ENCODE measurements at places on chromosomes 6 and 20.
A peak's percentile ranks its signal among the peaks of the same experiment; 100 is the strongest.

DNA sequence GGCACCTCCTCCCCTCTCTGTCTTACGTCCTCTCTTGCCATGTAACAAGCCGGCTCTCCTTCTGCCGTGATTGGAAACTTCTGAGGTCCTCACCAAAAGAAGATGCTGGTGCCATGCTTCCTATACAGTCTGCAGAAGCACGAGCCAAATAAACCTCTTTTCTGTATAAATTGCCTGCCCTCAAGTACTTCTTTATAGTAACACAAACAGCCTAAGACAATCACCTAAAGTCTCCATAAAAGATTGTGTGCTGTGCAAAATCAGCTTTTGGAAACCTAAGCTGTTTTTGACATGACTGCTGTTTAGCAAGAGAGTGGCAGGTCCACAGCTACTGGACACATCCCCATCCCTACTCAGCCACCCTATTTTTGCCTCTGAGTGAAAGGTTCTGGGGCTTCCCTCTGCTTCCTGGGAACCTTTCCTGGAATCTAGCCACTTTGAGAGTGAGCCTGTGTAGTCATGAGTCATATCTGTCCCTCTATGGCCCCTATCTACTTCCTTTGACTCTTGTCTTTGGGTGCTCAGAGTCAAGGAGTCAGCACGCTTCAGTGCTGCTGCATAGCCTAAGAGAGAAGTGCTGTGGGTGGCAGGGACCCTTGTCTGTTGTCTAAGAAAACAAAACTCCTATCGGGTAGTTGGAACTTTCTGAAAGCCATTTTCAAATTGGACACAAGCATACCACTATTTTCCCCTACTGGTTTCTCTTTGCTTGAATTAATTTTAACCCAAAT, 110.0 kb downstream of the PPP1R14C start:
- DNase-seq, result no peak

- DNase-seq, result no peak
Measured at GRCh38 chr6:47634210-47635047, 64.0 kb upstream of the ADGRF4 start.

DNA sequence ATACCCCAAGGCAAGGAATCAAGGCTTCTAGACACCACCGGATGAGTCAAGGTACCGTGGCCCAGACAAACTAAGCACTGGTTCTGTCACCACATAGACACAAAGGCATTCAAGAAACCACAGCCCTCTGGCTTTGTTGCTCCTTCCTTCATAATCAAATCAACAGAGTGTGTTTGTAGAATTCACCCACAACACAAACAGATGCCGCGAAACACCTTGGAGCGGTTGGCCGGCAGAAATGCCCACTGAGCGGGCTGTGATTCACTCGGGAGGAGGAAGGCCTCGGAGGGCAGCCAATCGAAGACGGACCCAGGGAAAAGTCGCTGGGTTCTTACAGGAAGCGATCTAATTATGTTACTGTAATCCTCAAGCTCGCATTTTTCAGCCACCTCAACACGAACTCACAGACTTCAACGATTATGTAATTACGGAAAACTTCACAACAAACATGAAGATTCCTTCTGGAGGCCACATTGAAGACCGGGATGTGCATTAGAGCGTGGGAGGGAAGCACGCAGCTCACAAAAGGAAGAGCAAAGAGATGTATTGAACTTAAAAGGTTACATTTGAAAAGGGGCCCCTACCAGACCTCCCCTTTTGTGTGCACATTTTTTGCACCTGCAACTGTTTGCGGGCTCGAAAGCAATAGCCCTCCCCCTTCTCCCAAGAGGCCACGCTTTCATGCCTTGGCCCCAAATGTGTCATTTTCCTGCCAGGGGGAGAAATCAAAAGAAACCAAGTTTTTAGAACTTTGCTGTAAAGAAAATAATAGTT, 184.7 kb upstream of the PREP start:
- no peak for DNase-seq

- DNase-seq, result no peak
Measured at GRCh38 chr6:80690551-80691131, 584.2 kb downstream of the BCKDHB start.

DNA sequence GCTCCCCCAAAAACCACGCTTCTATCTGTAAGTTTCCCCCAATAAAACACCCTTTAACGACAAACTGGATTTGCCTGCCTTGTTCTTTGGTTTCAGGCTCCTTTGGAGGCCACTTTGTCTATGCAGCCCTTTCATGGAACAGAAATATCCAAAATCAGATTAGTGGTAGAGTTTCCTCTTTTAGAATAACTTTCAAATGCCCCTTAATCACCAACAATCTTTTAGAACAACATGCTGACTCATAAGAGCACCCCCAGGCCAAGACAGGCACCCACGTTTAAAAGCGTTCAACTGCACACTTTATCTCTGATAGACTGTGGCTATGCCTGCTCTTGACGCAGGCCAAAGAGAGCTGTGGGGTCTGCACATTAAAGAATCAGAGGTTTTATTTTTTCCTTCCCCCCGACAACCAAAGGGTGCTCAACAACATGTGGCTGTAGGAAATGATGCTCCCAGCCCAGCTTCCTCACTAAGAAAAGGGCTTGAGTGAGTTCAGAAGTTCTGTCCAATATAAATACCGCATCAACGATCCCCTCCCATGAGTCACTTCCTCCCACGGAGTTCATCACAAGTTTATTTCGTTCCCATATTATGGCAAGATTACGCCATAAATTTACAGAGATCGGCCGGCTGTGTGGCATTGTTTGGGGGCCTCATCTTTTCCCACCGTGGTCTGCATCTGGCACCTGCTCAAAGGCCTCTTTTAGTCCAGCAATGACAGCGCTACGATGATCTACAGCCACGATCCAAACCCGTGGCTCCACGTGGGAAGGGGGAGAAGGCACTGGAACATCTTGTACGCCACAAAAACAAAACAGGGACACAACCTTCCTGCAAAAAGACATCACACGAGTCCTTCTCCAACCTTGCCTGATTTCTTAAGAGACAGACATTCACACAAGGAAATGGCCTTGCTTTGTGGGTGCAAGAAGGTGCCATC, 88.8 kb upstream of the NFATC2 start:
- no peak for DNase-seq

GRCh38 chr6:26555505-26556262, 17.5 kb downstream of the HMGN4 start:
- DNase-seq, result no peak

- DNase-seq, result no peak
Measured at GRCh38 chr6:32551410-32551809, 21.3 kb upstream of the HLA-DRB5 start.

- peak; percentile 23 for DNase-seq
Measured at GRCh38 chr6:52984247-52984646, 10.8 kb downstream of the GSTA4 start.

GRCh38 chr20:9253006-9253539, 184.2 kb downstream of the PLCB4 start:
- no peak for DNase-seq

GRCh38 chr6:42929821-42930360, 611 bp downstream of the CNPY3 start:
- peak; percentile 30 for DNase-seq

DNA sequence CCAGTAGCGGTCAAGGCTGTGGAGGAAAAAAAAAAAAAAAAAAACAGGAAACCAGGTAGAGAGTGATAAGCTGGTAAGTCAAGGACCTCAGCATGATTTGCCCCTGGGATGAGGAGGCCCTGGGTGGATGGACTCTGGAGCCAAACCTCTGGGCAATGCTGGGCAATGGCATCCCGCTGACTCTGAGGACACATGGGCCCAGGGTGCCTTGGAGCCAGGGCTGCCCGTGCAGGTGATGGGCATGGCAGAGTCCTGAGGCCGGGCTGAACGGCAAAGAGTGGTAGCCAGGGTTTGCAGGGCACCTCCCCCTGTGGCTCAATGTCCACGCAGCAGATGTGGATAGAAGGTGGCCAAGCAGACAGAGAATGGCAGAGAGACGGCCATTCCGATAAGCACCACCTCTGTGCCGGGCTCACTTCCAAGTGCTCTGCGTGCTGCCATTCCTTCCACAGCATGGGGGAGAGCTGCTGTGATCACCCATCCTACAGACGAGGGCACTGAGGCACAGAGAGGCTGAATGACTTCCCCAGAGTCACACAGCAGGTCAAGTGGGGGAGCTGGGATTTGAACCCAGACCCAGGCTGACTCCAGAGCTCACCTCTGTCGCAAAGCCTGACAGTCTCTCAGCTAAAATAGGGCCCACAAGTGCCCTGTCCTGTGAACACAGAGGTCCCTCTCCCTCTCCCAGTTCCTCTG, 353.9 kb downstream of the CDH4 start:
- DNase-seq, result no peak

DNA sequence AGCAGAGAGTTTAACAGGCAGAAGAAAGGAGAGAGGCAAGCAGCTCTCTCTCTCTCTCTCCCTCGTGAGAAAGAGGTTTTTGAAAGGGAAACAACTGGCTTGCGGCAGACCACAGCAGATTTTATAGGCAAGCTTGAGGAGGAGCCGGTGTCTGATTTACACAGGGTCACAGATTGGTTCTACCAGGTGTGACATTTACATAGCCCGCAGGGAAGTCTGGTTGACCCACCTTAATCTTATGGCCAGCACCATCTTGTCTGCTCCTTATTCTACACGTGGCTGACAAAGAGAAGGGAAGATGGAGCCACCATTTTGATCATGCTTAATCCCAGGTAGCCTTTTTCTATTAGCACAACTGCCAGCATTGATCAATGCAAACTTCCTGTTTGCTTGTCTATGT, 65.4 kb downstream of the OR2J2 start:
- no peak for DNase-seq

GRCh38 chr6:167826896-167827582, at the start of gene AFDN:
AFDN (plus strand) TSS chr6:167826911; CDS start chr6:167827133, 222 bp downstream.
- peak; percentile 13 for DNase-seq

- DNase-seq, result no peak
Measured at GRCh38 chr6:17710331-17710730, 3.6 kb upstream of the NUP153 start.

DNA sequence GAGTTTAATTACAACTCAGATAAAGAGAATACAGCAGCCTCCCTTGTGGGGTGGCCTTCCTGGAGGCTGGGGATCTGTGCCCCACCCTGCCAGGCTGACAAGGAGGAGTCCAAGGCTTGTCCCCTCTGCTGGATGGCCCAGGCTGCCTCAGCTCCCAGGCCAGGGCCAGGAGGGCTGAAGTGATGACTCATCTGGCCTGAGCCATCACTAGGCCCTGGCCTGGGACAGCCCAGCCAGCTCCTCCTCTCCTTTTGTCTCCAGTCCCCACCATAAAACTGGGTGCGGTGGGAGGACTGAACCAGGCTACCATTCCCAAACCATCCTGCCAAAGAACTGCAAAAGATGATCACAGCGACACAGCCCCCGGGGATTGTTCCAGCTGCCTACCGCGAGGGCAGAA, 15.0 kb downstream of the GRM4 start:
- no peak for DNase-seq

DNA sequence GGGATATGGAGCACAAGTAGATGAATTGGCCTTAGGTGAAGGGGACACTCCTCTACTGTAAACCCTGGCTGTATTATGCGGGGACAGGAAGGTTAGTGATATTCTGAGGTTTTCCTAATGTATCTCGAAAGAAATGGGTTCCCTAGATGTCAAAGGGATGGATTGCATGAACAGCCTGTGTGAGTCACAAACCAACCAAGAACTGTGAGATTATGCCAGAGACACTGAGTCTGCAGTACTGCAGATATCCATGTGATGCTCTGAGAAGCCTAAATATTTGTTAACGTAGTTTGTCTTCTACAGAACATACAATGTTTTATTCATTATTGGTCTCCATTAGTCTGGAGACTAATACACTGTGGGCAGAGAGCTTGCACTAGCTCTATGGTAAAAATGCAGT, 182.2 kb downstream of the AKAP7 start:
- no peak for DNase-seq

- DNase-seq, result no peak
Measured at GRCh38 chr6:15058200-15059061, 187.4 kb upstream of the JARID2 start.

DNA sequence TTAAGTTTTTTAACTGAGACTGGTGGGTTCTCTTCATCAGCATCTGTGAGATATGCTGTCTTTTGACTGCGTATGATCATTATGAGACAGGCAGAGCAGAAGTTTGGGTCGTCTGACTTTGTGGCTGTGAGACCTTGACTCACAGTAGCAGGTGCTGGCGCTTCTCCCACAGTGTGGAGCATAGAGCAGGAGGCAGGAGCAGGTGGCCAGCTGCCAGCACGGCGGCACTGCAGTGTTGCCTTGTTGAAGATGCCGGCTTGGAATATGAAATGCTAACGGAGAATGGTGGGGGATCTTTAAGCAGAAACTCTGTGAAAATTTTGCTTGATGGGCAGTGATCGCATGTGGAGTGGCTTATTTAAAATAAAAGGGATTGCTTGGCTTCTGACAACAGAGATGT, 105.0 kb downstream of the TIAM2 start:
- DNase-seq, result no peak

- no peak for DNase-seq
Measured at GRCh38 chr6:1055015-1055921, 256.6 kb upstream of the FOXQ1 start.

GRCh38 chr6:74368746-74369145, 672.7 kb downstream of the CD109 start:
- no peak for DNase-seq

- no peak for DNase-seq
Measured at GRCh38 chr6:146613947-146614346, 15.2 kb downstream of the ADGB start.

DNA sequence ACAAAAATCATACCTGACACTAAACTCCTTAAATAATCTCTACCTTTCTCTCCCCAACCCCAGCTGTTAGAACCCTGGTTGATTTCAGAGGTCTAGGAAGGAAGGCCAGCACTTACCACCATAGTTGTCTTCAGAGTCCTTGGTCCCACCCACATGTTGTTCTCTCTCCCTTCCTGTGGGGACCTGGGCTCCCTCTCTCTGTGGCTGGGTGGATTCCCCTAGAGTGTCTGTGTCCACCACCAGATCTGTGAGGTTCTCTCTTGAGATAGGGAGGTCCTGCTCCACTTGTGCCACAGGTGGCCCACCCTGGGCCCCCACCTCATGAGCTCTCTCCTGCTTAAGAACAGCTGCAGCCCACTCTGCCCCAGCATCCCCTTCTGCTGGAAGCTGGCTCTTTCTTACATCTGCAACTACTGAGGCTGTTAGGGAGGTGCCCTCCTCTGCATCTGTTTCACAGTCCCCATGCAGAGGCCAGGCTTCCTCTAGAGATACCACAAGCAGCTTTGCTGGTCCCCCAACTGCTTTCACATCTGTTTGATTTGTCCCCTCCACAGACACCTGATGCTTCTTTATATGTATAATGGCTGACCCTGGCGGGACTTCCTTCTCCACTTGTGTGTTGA, 5.2 kb downstream of the MDC1 start:
- no peak for DNase-seq

DNA sequence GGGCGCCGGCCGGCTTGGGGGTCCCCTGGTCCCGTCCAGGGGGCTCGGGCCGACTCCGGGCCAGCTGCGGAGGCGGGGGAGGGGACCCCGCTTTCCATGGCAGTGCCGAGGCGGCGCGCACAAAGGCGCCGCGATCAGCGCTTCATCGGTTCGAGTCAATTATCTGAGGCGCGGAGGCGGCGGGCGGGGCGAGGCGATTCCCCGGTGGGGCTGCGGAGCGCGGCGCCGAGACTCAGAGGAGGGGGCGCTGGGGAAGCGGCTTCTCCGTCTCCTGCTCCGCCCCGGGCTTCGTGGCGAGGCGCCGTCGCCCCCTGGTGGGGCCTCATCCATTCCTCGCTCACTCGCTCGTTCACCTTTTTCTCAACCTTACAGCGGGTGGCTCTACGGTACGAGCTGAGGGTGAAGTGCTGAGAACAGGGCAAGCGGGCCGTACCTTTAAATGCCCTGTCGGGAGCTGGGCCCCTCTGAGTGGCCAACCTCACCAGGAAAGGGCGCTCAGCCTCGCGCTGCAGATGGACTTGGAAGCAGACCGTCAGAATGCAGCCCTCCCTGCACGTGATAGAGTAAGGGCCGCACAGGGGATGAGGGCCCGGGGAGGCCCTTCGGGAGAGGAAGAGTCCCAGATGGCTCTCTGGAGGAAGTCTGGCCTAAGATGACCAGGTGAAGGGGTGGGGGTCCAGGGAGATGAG, 39.9 kb downstream of the SLC52A3 start:
- DNase-seq, result no peak

Measured in T-helper 9 cell (primary cell).